ENCODE measurements at places on chromosomes 13 and 19.

- no peak for DNase-seq
Measured at GRCh38 chr13:74466020-74466419, 331.8 kb upstream of the KLF12 start.

GRCh38 chr19:55605637-55606470, at the start of gene ZNF865:
Gene ZNF865 (plus strand): TSS chr19:55605647. CDS start chr19:55613619, 7,972 bp downstream.
- peak; percentile 67 for DNase-seq

DNA sequence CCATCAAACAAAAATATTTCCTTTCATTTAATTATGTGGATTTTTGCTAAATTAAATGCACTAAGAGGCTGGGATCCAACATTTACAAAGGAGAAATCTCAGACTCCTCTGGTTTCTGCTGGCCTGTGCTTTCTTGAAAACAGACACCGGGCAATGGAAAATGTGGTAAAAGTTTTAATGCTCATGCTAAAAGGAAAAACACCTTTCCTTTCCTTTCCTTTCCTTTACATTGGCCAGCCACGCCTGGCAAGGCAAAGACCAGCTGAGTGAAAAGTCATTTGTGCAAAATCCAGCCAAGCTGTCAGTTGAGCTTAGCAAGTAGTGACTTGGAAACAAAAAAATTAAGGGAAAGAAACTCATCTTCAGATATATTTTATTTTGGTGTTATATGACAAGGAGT, 240.3 kb downstream of the LACC1 start:
- no peak for DNase-seq

GRCh38 chr19:58400316-58400915, 5.0 kb downstream of the RNF225 start:
- no peak for DNase-seq

DNA sequence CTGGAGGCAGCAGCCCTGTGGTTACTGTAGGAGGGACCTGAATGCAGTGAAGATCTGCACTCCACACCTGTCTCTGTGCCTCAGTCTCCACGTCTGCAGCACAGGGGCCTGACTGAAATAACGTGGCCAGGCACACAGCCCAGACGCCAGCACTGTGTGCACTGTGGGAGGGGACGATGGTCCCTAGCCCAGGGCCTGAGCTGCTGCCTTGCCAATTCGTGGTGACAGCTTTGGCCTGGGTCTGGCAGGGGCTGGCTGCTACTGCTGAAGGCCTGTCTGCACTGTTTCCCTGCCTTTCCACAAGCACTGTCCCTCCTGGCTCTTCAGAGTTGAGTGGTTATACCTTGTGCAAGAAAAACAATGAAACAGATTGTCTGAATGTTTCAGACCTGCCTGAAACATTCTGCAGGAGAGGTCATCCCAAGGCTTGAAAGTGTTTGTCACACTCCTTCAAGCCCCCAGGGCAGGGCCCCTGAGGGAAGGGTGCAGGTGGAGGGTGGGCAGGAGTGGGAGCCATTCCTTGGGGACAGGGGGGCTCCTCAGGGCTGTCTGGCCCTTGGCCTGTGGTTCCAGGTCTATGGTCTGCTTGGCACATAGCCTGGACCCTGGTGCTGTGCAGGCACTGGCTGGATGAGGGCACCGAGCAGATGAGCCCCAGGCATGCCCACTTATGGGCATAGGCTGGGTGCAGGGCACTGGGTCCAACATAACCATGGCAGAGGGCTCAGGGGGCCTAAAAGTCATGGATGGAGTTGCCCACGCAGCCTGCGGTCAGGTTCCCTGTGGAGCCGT, 38.7 kb upstream of the LDLR start:
- DNase-seq, result no peak

GRCh38 chr19:51398096-51398704, 7.8 kb upstream of the C19orf84 start:
- no peak for DNase-seq

DNA sequence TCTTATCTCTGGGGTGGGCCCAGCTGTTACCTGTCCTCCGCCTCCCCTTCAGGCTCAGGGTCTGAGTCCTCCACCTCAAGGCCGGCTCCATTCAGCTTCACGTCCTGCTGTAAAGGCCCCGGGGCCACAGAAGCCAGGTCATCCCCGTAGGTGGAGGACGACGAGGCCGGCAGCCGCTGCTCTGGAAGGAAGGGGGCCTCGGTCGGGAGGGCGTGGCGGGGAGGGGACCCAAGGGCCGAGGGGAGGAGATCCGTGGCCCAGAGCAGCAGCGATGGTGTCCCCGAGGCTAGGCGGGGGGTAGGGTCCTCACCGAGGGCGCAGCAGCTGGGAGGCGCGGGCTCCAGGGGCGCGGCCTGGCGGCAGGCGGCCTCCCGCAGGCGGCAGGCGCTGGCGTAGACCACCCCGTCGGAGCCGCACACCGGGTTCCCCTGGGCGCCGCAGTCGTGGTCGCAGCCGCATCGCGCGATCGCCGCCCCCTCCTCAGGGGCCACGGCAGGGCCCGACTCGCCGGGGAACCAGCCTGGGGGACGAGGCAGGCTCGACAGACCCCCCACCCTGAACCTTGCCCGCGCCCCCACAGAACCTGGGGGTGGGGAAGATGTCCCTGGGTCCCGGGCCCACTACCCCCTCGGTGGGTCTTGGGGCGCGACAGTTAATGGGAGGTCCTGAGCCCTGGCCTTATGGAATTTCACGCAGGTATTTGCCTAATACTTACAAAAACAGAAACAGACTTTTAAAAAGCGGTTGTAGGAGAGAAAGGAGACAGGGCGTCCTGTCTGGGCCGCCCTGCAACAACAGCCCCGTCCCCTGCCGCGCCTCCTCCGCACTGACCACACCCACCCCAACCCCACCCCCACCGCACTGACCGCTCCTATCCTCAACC, 7.6 kb downstream of the F2RL3 start:
- no peak for DNase-seq

GRCh38 chr19:28583242-28583641, 629.7 kb downstream of the UQCRFS1 start:
- DNase-seq, result no peak

- DNase-seq, result no peak
Measured at GRCh38 chr13:34431827-34432581, 510.1 kb upstream of the NBEA start.

DNA sequence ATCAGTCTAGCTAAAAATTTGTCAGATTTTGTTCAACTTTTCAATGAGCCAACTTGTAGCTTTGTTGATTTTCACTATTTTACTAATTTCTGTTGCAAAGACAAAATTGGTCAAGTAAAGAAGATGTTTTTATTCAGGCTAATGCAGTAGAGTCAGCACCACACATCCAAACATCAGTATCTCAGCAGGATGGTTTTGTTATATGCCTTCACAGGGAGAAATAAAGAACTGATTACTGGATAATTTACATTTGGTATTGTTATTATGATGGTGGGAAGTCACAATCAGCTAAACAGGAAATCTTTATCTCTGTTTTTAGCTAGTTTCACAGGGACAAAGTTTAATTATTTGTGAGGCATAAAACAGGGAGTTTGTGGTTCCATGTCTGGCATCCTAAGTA, 713.4 kb downstream of the SLITRK5 start:
- DNase-seq, result no peak

DNA sequence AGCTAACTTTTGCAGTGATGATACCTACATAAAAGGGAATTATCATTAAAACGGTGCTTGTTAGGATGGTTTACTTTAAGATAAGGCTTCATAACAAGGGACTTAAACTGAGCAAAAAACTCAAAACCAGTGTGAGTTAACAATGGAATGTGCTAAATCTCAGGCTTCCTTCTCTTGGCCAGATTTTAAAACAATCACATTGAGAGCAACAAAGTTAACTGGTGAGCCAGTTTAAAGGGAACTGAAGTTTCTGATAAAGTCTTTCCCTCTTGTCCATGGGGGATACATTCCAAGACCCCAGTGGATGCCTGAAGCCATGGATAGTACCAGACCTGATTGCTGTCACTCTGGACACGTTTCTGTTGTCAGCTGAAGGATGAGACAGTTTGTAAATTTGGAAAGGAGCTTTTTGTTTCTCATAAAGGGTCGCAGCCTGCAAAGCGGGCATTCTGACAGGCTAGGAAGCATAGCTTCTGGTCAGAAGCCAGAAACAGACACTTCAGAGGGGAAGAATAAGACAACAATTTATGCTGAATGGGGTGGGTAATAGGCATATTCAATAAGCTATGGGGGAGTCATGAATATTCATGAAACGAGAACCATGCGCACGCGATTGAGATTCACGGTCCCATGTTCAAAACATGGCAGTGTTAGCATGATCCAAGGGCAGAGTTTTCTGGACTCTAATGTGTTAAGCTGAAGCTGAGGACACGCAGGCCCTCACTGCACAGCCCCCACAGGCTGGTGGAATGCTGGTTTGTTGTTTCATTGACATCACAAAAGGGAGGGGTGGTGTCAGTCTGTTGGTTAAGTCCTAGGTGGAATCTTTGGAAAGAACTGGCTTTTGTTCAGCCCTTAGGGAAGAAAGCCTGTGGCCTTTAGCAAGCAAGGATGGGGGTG, 150.6 kb upstream of the RNF113B start:
- DNase-seq, result no peak

GRCh38 chr13:77338329-77338728, 11.4 kb upstream of the MYCBP2 start:
- DNase-seq, result no peak

DNA sequence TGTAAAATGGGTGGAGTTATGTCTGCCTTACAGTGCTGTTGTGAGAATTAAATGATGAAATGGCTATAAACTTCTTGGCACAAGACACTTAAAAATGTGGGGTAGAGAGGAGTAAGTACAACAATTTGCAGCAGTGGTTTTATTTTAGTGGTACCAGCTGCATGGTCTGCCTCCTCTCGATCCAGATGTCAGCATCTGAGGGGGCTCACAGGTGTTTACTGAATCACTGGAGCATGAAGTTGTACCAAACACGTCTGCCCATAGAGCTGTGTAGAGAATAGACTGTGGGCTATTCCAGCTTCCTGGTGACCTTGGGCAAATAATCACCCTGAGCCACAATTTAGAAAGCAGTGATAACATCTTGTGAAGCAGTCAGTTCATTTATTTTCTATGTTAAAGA, 11.1 kb downstream of the SLC10A2 start:
- DNase-seq, result no peak

DNA sequence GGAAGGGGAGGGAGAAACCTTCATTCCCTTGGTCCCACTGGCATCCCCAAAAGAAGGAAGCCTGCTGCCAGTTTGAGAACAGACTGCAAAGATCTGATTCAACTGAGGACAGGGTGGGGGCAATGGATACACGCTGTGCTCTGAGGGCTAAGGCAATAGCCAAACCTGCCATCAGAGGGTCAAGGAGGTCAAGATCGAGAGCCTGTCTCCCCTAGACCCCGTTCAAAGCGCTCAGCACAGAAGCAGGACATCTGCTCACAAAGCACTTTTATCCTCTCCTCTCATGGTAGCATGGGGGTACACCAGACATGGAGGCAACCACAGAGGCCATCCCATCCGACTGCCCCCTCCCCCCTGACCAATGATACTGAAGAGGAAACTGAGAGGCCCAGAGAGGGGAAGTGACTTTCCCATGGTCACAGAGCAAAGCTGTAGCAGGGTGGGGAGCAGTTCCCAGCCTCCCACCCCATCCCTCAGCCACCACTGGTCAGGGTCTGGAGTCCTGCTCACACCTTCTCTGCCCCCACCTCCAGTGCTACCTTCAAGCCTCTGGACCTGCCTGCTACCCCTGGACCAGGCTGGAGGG, 11.1 kb downstream of the POU2F2 start:
- no peak for DNase-seq

GRCh38 chr19:42488783-42489521, 39.3 kb downstream of the CEACAM1 start:
- no peak for DNase-seq

- DNase-seq, result no peak
Measured at GRCh38 chr13:51995677-51996551, 15.3 kb downstream of the ATP7B start.

- no peak for DNase-seq
Measured at GRCh38 chr13:33072759-33073158, 56.5 kb downstream of the KL start.

- no peak for DNase-seq
Measured at GRCh38 chr13:107866941-107867623, 348.3 kb downstream of the LIG4 start.

DNA sequence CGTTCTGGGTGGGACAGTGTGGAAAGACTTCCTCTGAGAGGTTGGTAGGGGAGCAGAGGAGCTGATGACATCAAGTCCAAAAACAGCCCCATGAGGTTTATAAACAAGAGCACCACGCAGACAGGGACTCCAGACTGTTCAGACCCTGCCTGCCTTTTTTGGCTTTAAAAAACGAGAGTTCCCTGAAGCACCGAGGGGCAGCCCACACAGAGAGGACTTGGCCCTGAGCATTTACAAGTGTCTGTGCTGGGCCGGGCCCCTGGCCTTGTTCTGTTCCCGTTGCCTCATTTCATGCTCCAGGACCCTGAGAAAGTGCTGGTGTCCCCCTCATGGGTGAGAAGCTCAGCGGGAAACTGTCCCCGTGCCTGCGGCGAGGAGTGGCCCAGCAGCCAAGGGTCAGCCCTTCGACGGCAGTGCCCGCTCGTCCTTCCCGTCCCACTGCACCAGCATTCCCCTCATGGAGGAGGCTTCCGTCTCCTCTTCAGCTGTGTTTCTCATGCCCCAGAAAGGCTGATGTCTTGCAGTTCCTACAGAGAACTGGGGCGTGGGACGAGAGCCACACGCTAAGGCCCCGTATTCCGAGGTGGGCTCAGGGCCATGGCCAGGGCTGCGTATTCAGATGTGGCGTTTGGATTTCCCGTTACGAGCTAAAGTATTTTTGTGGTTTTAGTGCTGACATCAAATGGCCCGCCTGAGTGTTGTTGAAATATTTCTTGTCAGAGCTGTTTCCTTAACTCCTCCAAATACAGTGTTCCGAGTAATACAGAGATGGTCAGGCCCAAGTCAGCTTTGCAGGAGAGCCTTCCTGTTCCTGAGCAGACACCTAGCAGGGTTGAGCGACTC, 93.5 kb downstream of the ATP11A start:
- no peak for DNase-seq

GRCh38 chr13:77536358-77536757, 852 bp downstream of the SCEL start:
- no peak for DNase-seq

GRCh38 chr13:81770868-81771505, 1430.1 kb upstream of the SPRY2 start:
- DNase-seq, result no peak

- no peak for DNase-seq
Measured at GRCh38 chr19:27746691-27747380, 1466.1 kb downstream of the UQCRFS1 start.

DNA sequence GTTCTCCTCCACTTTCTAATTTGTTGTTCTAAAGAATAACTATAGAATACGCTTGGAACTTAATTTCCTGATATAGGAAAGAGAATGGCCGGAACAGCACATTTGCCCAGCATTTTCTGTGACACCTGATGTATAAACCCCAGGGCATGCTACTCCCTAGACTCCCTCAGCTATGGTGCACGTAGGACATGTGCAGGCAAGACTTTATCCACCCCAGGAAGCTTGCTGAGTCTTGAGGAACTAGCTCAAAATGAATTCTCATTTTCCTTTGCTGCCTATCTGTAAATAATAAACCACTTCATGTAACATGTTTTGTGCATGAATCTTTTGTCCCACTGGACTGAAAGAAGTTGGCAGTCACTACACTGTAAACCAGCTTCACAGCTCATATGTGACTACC, 535.8 kb upstream of the SLITRK1 start:
- no peak for DNase-seq
